ENCODE measurements at places on chromosomes 6 and 20.

DNA sequence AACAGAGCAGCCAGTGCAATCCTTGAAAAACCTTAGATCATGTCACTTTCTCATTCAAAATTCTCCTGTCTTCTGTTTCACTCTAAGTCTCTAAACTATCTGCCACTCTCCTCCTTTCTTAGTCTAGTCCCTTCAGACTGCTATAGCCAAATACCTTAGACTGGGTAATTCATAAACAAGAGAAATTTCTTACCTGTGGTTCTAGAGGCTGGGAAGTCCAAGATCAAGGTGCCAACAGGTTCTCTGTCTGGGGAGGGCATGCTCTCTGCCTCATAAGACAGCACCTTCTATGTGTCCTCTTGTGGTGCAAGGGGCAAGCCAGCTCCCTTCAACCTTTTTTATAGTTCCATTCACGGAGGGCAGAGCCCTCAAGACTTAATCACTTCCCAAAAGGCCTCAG lies 156.3 kb downstream of the MTFR2 start:
- no peak for DNase-seq

GRCh38 chr6:138432063-138432356 lies 28.0 kb downstream of the HEBP2 start:
- DNase-seq, result no peak

- no peak for DNase-seq
These were observed 14.2 kb downstream of the STMND1 start for GRCh38 chr6:17116117-17116440.

DNA sequence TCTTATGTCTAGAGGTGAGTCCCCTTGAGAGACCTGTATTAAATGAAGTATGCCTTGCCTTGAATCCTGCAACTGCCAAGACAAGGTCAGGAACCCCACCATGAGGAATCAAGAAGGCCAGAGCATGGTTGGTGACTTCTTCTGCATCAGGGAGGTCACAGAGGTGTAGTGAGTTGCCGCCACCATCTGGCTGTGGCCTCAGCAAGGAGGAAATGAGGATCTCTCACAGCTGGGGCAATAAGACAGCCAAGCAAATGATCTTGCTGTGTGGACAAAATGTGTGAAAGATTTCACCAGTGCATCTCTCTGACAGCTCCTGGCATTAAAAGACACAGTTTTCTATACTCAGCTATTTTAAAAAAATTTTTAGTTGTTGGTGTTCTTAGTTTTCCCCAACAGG lies 611.0 kb downstream of the DOK5 start:
- DNase-seq, result no peak

DNA sequence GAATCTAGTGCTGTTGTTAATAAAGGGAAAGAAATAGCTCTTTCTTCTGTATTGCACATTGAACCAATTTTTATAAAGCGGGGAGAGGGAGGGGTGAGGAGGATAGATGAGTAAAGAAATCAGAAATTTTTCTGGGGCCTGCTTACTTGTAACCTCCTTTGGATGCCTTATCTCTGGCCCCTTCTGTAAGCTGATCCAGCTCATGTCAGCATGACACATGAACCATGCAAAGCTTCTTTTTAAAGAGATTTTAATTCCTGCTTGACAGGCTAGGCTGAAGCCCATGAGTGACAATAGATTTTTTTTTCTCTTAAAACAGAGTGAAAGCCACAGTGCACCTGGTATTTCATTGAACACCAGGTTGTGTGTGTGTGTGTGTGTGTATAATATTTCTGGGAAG lies 325.3 kb downstream of the PRL start:
- DNase-seq, result peak; percentile 8
